ENCODE measurements at places on chromosomes 7 and 10.

DNA sequence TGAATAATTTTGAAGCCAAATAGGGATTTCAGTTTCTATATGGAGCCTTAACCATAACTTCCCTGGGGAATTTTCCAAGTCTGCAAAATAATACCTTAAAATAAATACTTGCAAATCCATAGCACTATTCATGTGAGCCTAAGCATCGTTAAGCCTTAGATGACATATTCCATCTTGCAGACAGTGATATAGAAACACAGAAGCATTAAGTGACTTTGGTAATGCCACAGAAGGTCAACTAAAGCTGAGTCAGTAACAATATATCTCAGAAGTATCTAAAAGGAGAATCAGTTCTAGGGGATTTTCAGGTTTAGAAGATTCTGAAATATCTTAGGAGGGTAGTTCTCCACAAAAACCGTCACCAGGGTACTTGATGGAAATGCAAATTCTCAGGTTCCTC, 163.4 kb upstream of the COL1A2 start:
- no peak for DNase-seq

DNA sequence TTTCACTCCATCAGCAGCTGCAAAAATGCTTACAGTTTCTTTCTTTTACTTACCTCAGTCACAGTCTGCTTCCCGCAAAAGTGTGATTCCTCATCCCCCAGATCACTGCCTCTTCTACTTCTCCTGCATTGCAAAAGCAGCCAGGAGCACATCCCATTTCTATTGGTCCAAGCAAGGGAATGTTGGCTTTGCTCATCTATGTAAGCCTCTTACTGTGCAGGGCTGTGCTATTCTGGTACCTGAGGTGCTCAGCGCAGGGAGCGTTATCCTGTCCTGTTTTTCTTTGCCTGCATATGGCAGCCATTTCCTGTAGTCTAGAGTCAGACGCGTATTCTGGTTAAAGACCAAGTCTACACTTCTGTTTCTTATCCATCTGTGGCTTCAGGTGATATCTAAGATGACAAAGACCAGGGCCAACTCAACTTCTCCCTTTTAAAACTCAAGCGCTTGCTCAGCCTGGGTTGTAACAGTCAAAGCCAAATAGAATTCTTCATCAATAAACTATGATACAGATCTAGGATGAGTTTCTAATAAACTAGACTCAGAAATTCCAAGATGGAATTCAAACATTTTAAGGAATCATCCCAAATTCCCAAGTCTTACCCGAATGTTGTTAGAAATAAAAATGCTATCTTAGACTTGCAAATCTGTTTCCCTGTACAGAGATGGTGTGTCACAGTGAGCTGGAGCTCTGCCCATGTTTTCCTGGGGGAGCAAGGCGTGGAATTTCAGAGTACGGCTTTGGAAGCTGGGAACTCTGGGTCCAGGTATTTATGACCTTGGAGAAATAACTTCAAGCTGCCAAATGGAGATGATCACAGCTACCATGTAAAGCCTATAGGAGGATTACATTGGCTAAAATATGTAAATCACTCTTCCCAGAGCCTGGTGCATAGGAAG, 6.1 kb upstream of the RBM17 start:
- DNase-seq = no peak

- no peak for DNase-seq
These were observed 324.1 kb downstream of the LRMDA start for GRCh38 chr10:75755528-75755927.

DNA sequence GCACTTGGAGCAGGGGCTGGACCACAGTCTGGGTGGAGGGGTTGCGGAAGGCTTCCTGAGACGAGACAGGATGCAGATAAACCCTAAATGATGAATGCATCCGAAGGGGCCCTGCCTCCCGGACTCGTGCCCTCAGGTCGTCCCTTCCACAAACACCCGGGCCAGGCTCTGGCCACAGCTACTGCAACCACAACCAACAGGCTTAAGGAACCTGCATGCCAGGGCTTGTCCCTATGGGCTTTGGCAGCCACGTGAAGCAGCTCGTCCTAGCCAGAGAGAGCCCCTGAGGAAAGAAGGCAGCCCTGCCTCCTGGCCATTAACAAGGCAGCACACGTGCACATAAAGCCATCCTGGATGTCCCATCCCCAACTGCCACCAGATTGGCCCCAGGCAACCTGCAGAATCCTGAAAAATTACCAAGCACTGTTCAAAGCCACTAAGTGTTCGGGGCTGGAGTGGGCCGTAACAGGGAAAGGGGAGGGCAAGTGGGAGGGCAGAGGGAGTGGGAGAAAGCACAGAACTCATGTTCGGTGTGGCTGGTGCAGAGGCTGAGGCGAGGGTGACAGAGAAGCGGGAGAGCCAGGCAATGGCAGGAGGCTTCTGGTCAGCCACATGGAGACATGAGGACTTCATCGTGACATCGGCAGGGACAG, 62.7 kb downstream of the MAD1L1 start:
- DNase-seq = no peak

- DNase-seq = peak; percentile 33
These were observed 103.9 kb downstream of the CUBN start for GRCh38 chr10:17025444-17026295.

GRCh38 chr10:91048380-91048779, 127.5 kb upstream of the ANKRD1 start:
- no peak for DNase-seq

- no peak for DNase-seq
These were observed 431.1 kb upstream of the KLF6 start for GRCh38 chr10:4215963-4216575.

- DNase-seq = no peak
These were observed 438.9 kb downstream of the SDK1 start for GRCh38 chr7:3739983-3740382.

GRCh38 chr7:48298779-48299178, 127.5 kb downstream of the ABCA13 start:
- no peak for DNase-seq

- no peak for DNase-seq
These were observed 4.3 kb downstream of the LIPN start for GRCh38 chr10:88764110-88764509.

GRCh38 chr10:115932099-115932498, 340.9 kb downstream of the GFRA1 start:
- no peak for DNase-seq

- no peak for DNase-seq
These were observed 74.3 kb downstream of the SAMD9 start for GRCh38 chr7:93043385-93043985.

DNA sequence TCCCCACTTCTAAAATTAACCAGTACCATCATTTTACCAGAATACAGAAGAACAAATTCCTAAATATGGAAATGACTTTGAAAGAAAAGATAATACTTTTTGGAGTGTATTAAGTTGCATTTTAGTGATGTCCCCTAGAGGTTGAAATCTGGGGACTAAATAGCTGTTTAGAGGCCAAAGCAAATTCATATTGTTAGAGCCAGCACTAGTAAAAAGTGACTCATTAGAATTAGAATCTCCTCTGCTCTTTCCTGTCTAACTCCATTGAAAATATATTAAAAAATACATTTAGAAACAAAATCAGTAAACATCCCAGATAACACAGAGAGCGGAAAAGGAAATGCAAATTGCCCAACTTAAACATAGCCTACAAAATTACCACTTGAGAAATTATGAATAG, 1189.6 kb upstream of the C7orf33 start:
- DNase-seq = no peak

- DNase-seq = no peak
These were observed 20.0 kb downstream of the GLI3 start for GRCh38 chr7:42217053-42217452.

GRCh38 chr10:60246382-60246781, 143.3 kb downstream of the ANK3 start:
- no peak for DNase-seq

- DNase-seq = no peak
These were observed 53.9 kb downstream of the BTAF1 start for GRCh38 chr10:91977491-91977890.

DNA sequence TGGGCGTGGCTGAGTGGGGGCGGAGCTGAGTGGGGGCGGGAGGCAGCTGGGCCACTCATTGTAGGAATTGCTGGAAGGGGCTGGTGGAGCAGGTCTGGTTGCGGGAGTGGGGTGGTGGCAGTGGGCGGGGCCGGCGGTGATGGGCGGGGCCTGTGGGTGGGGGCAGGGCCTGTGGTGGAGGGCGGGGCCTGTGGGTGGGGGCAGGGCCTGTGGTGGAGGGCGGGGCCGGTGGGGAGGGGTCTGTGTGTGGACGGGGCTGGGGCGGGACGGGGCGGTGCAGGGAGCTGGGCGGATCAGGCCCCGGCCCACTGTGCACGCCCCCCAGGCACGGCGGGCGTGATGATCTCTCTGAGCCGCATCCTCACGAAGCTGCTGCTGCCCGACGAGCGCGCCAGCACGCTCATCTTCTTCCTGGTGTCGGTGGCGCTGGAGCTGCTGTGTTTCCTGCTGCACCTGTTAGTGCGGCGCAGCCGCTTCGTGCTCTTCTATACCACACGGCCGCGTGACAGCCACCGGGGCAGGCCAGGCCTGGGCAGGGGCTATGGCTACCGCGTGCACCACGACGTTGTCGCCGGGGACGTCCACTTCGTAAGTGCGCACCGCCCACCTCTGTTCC, 14.0 kb downstream of the SLC29A4 start:
- peak; percentile 56 for DNase-seq

DNA sequence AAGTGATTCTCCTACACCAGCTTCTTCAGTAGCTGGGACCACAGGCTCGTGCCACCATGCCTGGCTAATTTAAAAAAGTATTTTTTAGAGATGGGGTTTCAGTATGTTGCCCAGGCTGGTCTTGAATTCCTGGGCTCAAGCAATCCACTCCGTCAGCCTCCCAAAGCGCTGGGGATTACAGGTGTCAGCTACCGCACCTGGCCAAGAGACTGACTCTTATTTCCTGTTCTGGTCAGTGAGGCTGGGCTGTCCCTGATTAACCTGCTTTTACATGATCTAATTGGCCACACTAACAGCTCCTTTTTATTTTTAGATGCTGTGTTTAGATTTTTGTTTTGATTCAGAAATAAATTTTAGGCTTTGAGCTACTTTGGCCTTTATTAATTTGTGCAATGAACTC, 203.9 kb downstream of the NXPH1 start:
- DNase-seq = no peak

DNA sequence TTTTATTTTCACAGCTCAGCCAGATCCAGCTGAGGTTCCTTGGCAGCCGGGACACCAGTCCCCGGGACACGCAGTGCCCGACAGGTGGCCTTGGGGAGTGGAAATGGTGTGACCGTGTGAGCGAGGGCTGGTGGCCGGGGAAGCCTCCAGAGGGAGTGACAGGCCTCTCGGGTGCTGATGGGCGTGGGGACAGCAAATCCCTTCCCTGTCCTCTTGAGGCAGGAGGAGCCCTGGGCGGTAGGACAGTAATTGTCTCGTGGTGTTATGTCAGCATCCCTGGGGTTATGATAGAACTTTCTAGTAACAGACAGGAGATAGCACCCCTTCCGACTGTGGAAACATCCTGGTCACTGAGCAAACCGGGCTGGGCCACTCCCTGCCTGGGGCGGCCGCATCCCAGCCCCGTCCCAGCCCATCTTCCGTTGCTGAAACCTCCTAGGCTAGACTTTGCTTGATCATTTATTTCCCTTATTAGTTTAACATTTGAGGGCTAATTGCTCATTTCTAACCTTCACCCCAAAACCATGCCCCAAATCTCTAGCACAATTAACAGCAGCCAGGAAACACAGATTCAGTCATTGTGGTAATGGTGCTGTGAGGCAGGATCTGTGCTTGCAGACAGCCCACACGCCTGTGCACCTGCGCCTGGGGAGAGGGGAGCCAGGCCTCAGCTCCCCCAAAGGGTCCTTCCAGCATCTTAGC, 63.3 kb downstream of the ELFN1 start:
- DNase-seq = no peak

- DNase-seq = no peak
These were observed 49.8 kb downstream of the PLCE1 start for GRCh38 chr10:94043431-94043990.
